ENCODE measurements at places on chromosomes 11 and 22.

- no peak for DNase-seq
Measured at GRCh38 chr11:130737866-130738431, 178.3 kb downstream of the SNX19 start.

- no peak for DNase-seq
Measured at GRCh38 chr22:32486656-32487390, 12.2 kb downstream of the FBXO7 start.

GRCh38 chr11:44561964-44562734 is 3.3 kb upstream of the CD82 start:
- no peak for DNase-seq

- DNase-seq, result no peak
Measured at GRCh38 chr11:35337136-35337913, 82.0 kb downstream of the SLC1A2 start.

GRCh38 chr11:33835143-33835878 is 56.6 kb downstream of the LMO2 start:
- peak; percentile 63 for DNase-seq

DNA sequence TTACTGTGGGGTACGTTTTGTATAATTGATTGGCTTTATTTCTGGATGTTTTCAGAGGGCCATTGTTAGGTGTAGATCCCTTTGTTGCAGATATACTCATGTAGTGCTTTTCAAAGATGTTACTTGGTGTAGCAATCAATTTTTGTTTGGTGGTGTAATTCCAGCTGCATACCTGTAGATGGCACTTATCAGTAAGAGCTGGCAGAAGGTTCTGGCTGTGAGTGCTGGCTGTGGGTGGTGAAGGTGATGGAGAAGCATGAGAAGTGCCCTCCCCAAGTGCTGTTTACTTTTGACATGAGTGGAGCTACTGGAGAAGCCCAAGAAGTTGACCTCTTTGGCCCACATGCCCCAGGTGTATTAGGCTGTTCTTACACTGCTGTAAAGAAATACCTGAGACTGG is 1074.9 kb downstream of the FAM181B start:
- peak; percentile 59 for DNase-seq

DNA sequence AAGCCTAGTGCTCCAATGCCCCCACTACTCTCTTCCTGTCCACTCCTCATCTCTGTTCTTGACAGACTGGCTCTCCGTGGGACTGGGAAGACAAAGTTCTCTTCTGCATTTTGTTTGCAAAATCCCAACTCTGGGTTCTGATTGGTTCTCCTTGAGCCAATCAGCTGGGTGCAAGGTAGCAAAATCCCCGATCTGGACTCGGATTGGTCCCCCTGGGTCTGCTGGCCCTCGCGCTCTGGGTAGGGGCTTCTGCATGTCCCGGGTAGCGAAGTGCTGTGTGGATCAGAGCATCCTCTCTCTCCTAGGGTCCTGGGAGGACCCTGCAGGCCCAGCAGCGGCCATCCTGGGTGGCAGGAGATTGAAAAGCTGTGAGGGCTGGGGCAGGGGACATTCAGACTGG is 22.3 kb upstream of the A4GALT start:
- no peak for DNase-seq

- no peak for DNase-seq
Measured at GRCh38 chr11:103594283-103594682, 442.2 kb upstream of the DDI1 start.

DNA sequence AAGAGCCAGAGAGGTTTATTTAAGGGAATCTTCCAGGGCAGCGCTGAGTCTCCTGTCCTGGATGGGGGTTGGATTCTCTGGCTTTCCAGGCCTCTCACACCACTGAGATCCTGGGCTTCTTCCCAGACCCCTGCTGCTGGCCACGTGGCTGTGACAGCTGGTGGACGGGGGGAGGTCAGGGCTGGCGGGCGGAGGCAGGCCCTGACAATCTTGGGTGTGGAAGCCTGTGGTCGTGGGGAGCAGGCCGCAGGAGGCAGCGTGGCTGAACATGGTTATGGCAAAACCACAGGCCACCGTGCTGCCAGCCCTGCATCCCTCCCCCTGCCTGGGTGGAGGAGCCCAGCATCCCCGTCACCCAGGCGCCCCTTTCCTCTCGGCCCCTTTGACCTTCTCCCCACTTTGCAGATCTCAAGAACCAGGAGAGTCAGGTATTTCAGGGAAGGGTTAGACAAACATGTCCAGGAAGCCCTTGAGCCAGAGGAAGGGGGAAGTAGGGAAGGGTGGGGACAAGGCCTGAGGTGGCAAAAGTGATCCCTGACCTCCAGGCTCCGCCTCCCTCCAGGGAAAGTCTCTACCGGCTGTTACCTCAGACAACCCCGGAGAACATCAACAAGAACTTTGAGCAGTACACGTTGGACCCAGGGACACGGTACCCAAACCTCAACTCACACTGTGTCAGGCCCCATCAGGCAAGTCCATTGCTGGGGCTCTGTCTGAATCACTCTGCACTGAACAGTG is 111.8 kb downstream of the MICAL2 start:
- DNase-seq, result no peak
